ENCODE measurements at places on chromosomes 12 and 14. TPM values are rescaled to one million over a fixed set of nuclear protein-coding genes. Genes with fewer than 3 reads are reported as not detected.

Gene KCNMB4
- 1.3 TPM for total RNA-seq

Gene KRT6C
- not detected for total RNA-seq

Gene BMAL2
- total RNA-seq = 14.9 TPM

Gene SPIC
- not detected for total RNA-seq

Gene USP30
- total RNA-seq = 11.4 TPM

Gene SRGAP1
- 0.10 TPM for total RNA-seq

Gene FOXM1
- 79.3 TPM for total RNA-seq

Gene ATXN3
- 30.8 TPM for total RNA-seq

Gene GRIP1
- total RNA-seq = 0.95 TPM

Gene SLC25A47
- total RNA-seq = not detected

Gene PRH2
- total RNA-seq = not detected

Gene DDX47
- total RNA-seq = 75.3 TPM

Gene KRT8
- 0.51 TPM for total RNA-seq

Gene PIANP
- total RNA-seq = 0.44 TPM

Gene MYO1H
- total RNA-seq = not detected

Gene CLEC4E
- not detected for total RNA-seq

Gene GPR84
- 2.4 TPM for total RNA-seq

Gene SPPL3
- 24.3 TPM for total RNA-seq

Gene PPM1H
- not detected for total RNA-seq

Gene CDKN3
- 99.2 TPM for total RNA-seq

Gene SPTSSA
- total RNA-seq = 8.4 TPM

Gene FLRT2
- total RNA-seq = not detected

Gene GZMB
- 2,258 TPM for total RNA-seq

Gene LIN7A
- not detected for total RNA-seq

Gene GARIN6
- total RNA-seq = not detected

Gene SERPINA9
- not detected for total RNA-seq

Gene CLEC1A
- not detected for total RNA-seq

Gene ALG10B
- total RNA-seq = 11.8 TPM

Gene SRRM4
- not detected for total RNA-seq

Gene IFNG-AS1
- 1.1 TPM for total RNA-seq
